T follicular helper cell (primary cell): ENCODE measurements at places on chromosomes 5 and 9.

- no peak for DNase-seq
These were observed 975.9 kb downstream of the MAT2B start for GRCh38 chr5:164481270-164481669.

DNA sequence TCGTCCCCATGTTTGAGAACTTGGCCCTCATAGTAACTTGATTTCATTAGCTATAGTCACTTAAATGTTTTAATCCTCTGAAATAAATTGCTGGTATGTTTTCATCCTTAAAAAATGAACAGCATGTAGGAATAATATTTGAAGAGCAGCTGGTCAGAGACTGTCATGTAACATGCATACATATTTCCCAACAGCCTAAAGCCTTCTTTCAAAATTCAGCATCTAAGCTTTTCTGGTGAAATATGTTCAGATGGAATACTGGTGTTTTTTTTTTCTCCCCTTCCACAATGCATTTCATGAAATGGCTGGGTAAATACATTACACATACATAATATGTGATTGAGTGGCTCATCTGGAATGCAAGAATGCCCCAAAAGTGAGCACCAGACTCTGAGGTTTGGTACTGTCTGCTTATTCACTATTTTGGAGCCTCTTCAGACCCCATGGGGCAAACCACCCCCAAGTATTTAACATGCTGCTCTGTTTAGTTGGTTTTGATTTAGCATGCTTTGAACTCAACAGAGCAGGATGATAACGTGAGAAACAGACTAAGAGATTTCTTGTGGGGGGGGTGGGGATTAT lies 94.0 kb downstream of the SMARCA2 start:
- DNase-seq, result no peak

DNA sequence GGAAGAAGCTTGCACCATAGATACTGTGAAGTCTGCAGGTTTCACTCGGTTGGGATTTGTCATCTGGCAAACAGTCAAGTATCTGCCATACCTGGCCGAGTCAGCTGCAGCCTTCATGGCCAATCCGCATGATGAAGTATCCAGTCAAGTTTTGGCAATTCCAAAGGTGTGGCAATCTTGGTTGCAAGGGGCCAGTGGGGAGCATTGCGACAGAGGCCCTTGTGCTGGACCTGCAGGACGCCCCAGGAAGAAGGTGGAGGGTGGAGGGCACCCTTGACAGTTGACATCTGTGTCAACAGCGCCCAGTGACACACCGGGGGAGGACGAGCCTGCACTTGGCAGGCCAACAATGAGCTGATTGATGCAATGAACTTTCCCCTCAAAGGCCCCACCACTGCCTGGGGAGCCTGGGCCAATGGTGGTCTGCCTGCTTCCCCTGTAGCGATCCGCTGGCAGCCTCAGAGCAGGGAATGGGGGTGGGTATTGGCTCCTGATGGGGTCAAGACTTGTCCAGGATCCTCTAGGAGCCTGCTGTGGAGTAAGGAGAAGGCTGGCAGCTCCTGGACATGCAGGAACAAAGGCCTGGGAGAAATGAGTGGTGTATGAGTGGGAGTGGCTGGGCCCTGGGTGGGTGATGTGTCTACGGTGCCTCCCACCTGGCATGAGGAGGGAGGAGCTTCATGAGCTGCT lies 122.8 kb upstream of the PITX1 start:
- no peak for DNase-seq

DNA sequence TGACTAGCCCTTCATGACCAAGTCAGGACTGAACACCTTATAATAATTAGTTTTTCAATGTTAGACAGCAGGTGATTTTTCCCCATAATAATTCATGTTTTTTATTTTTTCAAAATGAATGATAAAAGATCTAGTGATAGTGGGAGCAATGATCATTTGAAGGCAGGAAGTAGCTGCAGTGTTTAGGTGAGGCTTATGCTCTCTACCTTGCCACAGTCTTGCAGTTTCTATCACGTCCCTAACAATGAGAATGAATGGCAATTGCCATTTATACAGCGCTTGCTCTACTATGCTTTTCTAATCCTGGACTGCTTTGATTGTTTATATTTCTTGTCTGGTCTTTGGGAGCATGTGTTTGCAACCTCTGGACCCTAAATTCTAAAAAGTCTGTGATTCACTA lies 367.8 kb upstream of the RIOK2 start:
- DNase-seq, result no peak

DNA sequence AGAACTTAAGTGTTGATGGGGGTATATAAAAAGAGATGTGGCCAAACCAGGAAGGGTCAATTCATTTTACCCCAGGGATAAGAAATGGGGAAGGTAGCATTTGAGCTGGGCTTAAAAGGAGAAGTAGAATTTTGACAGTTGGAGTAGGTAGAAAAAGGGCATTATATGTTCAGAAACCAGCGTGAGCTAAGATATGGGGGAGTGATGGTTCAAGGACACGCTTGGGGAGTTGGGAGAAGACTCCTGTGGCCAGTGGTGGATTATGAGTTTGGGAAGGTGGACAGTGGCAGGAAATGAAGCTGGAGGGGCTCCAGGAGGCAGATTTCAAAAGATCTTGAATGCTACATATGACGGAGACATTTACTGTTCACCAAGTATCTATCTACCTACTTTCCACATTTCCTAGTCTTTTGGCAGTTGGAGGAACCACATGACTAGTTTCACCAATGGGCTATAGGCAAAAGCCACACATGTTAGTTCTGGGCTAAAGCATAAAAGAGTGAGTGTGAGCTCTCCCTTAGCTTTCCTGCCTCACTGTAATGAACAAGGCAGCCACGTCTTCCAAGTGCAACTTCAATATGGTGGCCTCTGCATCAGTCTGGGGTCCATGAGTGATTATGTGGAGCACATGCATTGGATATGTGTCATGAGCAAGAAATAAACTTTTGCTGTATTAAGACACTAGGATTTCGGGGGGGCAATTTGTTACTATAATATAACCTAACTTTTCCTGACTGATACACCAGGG lies 15.7 kb upstream of the GSN start:
- no peak for DNase-seq

- DNase-seq, result no peak
These were observed 429.5 kb upstream of the WWC1 start for GRCh38 chr5:167861928-167862426.

DNA sequence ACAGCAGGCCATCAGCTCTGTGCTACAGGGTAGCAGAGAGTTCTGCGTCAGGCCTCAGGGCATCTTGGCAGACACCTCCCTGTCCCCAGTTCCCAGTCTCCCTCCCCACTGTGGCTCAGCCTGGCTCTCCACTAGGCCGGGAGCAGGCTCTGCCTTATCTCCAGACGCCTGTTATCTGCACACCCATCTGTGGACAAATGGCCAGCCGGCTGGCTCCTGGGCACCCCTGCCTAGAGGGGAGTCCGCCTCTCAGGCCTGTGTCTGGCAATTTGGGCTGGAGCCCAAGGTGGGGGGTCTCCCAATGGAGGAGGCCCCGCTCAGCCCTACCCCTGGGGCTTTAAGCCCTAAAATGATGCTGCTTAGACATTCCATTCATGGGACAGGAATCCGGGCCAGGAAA lies 39.2 kb upstream of the HAND1 start:
- no peak for DNase-seq

- DNase-seq, result no peak
These were observed 39.6 kb downstream of the RXRA start for GRCh38 chr9:134365791-134366222.

- no peak for DNase-seq
These were observed 8.6 kb downstream of the ANKRD33B start for GRCh38 chr5:10572451-10572850.

DNA sequence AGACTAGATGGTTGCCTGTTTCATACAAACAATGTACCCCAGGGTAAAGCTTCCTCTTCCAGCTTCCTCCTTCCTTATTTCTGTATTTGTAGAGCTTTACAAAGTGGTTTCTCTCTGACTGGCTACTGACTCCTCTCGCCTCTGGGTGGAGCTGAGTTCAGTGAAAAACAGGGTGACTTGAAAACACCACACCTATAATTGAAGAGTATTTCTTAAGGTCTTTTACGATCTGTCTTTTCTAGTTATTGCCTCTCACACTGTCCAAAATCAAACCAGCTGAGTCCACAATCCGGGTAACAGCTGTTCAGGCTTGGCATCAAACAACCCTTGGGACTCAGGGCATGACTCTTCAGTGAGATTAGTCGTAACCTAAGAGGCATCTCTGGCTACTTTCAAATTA lies 200.4 kb downstream of the ARRDC3 start:
- no peak for DNase-seq

DNA sequence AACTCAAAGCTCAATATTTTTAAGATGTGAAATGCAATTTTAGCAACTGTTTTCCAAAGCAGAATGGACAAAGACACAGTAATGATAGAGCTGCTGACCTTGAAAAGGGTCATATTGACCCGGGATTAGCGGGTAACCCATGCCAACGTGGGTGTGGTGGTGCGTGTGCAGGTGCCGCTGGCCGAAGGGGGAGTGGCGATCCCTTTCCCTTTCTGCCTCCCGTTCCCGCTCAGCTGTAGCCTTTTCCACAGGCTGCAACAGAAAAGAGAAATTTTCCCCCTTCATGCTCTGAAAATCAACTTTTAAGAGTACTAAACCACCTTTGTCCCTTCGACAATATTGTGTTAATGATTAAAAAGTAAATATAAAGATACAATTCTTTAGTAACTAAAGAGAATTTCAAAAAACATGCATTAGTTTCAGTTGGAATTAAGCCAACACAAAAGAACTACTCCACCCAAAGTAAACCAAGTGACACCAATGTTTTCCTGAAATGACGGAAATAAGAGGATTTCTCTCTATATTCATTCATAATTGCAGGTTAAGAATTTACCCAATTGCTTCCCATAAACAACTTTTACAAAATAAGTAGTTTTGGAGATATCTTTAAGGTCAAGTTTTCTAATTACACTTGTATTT lies 105.2 kb downstream of the ZNF608 start:
- DNase-seq, result no peak

- no peak for DNase-seq
These were observed 213.3 kb downstream of the SEMA6A start for GRCh38 chr5:116361171-116361967.

DNA sequence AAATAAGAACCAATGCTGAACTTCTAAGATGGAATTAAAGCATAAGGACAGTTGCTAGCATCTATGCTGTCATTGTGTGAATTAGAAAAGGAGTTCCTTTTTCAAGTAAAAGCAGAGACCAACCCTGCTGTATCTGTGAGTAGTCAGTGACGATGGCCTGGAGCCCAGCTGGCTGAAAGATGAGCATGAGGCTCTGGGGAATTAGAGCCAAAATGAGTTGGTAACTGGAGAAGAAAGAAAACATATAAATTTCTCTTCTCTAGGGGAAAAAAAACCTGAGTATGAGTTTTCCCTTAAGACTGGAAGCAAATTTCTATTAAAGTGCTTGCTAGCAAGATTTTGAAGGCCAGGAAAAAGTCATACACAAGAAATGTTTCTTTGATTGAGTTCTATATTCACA lies 1.6 kb upstream of the SPZ1 start:
- no peak for DNase-seq
